Activated T-cell treated with anti-CD3 and anti-CD28 coated beads, Interleukin-2, amount 50 U/mL, for 72 hours (primary cell): ENCODE measurements at places on chromosomes 3 and 15. TPM values are rescaled to one million over a fixed set of nuclear protein-coding genes. Genes with fewer than 3 reads are reported as not detected.
A peak's percentile ranks its signal among the peaks of the same experiment; 100 is the strongest.

The HEMK1 gene
- total RNA-seq: 64.6 TPM

DNA sequence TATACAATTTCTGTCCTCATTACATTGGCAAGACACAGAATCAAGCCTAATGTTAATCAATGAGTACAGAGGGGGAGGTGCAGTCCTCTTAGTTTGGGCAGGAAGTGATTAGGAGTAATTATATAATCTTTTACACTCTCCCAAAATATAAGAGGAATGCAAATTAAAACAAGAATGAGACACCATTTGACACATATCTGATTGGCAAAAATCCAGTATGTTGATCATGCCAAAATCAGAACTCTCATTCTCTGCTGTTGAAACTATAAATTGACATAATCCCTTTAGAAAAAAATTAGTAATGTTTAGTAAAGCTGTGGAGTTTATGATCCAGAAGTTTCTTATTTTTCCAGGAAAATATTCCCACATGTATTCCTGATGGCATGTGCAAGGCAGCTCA lies 373.4 kb downstream of the EPHA6 start:
- no peaks in the 10 kb centered on the region for H3K27me3 ChIP-seq
- peaks cover 2% of the 10 kb centered on the region for H3K36me3 ChIP-seq
- DNase-seq: no peak
- no peak overlapping the region for H3K4me3 ChIP-seq
- H3K4me1 ChIP-seq: no peaks in the 10 kb centered on the region
- no peak overlapping the region for H3K27ac ChIP-seq

The WDR73 gene
- 16.7 TPM for total RNA-seq

DNA sequence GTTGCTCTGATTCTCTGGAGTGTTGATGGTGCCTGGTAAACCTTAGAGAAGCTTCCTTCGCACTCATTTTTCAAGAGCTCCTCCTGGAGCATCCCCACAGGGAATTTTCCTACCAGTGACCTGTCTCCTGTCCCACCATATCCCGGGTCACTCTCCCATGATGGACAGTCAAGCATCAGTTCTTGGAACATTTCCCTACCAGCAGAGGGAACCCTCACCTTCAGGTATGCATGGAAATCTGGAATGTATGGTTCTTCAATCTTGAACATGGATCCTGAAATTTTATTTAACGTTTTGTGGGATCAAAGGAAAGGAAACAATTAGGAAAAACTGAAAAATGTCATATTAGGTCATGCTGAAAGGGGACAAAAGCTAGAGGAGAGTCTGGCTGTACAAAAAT lies 153.8 kb downstream of the SPATA16 start:
- no peaks in the 10 kb centered on the region for H3K36me3 ChIP-seq
- no peak for DNase-seq
- no peaks in the 10 kb centered on the region for H3K27me3 ChIP-seq
- H3K4me3 ChIP-seq: no peak overlapping the region
- no peaks in the 10 kb centered on the region for H3K4me1 ChIP-seq

The SCN5A gene
- 0.05 TPM for total RNA-seq

DNA sequence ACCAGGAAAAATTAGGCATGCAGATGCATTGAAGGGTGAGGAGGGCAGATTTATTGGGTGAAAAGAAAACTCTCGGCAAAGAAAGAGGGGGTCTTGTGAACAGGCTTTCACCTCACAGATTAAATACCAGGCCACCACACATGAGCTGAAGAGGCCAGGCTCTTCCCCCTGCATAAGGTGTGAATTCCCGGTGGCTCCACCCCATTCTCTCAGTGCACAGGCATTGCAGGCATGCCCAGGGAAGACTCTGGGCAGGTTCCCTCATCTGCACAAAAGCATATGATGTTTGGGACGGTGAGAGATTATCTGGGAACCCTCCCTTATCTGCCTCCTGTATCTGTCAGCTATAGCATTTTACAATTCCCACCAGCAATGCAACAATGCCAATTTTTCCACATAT lies 7.2 kb upstream of the SLC35G2 start:
- H3K27ac ChIP-seq: no peak overlapping the region
- peaks cover 3% of the 10 kb centered on the region for H3K27me3 ChIP-seq
- no peak for DNase-seq
- no peaks in the 10 kb centered on the region for H3K36me3 ChIP-seq

DNA sequence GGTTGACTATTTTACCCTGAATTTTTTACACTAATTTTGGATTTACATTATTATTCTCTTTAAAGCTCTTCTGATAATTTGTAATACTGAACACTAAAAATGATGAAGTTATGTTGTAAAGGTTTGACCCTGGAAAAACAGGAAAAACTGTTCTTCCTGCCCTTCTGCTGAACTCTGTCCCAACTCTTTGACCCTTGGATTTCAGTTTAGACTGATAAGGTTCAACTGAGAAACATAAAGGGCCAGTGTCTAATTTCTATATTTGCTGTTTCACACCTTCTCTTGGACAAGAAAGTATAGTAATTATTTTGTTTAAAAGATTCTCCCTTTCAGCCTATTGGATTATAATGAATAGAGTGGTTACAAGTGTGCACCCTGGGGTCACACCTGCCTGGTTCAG lies 12.8 kb upstream of the TMOD3 start:
- H3K4me1 ChIP-seq: no peaks in the 10 kb centered on the region
- no peak overlapping the region for H3K4me3 ChIP-seq
- no peaks in the 10 kb centered on the region for H3K27me3 ChIP-seq
- H3K27ac ChIP-seq: no peak overlapping the region

DNA sequence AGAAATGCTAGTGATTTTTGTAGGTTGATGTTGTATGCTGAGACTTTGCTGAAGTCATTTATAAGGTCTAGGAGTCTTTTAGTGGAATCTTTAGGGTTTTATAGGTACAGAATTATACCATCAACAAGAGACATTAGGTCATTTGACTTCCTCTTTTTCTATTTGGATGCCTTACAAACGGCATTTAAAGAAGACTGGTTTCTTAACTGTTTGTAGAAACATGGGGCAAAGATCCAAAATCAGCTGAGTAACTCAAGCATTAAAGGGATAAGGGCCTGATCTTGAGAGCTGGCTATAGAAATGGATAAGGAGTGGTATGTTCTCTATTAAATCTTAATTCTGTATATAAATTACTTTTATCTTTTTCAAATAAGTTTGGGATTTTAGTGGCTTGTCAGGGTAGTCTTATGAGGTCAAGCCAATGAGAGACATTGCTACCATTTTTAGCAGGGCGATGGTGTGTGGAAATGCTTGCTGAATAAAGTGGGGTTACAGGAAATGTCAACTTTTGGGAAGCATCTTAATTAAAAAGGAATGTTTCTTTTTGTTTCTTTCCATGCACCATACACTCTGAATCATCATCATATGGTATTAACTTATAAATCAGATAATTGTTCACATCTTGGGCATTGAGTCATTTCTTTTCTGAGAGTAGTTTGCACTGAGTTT lies 197.7 kb upstream of the GBE1 start:
- H3K27me3 ChIP-seq: no peaks in the 10 kb centered on the region
- H3K27ac ChIP-seq: no peak overlapping the region
- no peaks in the 10 kb centered on the region for H3K36me3 ChIP-seq
- no peak overlapping the region for H3K4me3 ChIP-seq
- no peak for DNase-seq

GRCh38 chr3:154548341-154548740 lies 118.4 kb upstream of the GPR149 start:
- no peaks in the 10 kb centered on the region for H3K27me3 ChIP-seq
- DNase-seq: no peak
- H3K4me1 ChIP-seq: no peaks in the 10 kb centered on the region
- no peaks in the 10 kb centered on the region for H3K36me3 ChIP-seq
- H3K4me3 ChIP-seq: no peak overlapping the region

GRCh38 chr3:53022647-53023046 lies 23.2 kb downstream of the SFMBT1 start:
- no peaks in the 10 kb centered on the region for H3K36me3 ChIP-seq
- no peak overlapping the region for H3K4me3 ChIP-seq
- peak overlapping the region; percentile 16 for H3K27ac ChIP-seq
- peaks cover 57% of the 10 kb centered on the region for H3K4me1 ChIP-seq
- no peaks in the 10 kb centered on the region for H3K27me3 ChIP-seq

The ANP32A gene
- 204 TPM for total RNA-seq

GRCh38 chr15:76253691-76254473 lies 57.4 kb downstream of the ETFA start:
- H3K4me3 ChIP-seq: no peak overlapping the region
- DNase-seq: no peak
- no peaks in the 10 kb centered on the region for H3K27me3 ChIP-seq
- H3K36me3 ChIP-seq: no peaks in the 10 kb centered on the region

- no peak overlapping the region for H3K27ac ChIP-seq
- H3K4me3 ChIP-seq: no peak overlapping the region
- DNase-seq: no peak
- H3K4me1 ChIP-seq: no peaks in the 10 kb centered on the region
- no peaks in the 10 kb centered on the region for H3K36me3 ChIP-seq
- H3K27me3 ChIP-seq: no peaks in the 10 kb centered on the region
Measured at GRCh38 chr3:4036046-4036445, 236.8 kb downstream of the LRRN1 start.

- no peaks in the 10 kb centered on the region for H3K36me3 ChIP-seq
- H3K27me3 ChIP-seq: no peaks in the 10 kb centered on the region
- H3K4me1 ChIP-seq: no peaks in the 10 kb centered on the region
- DNase-seq: no peak
Measured at GRCh38 chr3:135918600-135918999, 46.9 kb upstream of the PPP2R3A start.

- H3K27me3 ChIP-seq: no peaks in the 10 kb centered on the region
- H3K36me3 ChIP-seq: no peaks in the 10 kb centered on the region
- H3K4me3 ChIP-seq: peak overlapping the region; percentile 22
Measured at GRCh38 chr3:186732169-186732766, 15.1 kb downstream of the KNG1 start.

DNA sequence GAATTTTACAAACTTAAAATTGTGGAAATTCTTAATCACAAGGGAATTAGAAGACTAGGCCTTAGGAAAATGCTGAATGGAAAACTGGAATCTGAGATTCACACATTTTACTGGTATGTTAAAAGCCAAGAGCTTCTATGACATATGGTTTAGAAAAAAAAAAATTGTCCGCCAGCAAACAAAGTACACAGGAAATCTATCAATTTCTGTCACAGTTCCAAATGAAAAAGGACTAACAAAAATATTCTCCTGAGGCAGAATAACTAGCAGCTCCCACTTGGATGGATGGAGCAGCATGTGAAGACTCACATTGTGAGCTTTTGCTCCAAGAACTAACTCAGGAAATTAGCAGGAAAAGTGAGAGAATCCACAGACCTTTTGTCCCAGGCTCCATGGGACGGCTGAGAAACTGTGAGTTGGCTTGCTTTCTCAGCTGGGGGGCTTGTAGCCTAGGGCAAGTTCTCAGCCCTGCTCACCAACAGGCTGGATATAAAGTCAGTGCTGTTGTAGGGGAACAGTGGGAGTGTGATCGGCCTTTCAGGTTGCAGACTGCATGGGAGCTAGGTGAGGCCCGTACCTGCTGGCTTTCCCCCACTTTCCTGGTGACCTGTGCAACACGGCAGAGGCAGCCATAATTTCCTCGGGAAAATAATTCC lies 731.1 kb upstream of the SGO1 start:
- H3K36me3 ChIP-seq: peaks cover 6% of the 10 kb centered on the region
- H3K4me3 ChIP-seq: no peak overlapping the region
- H3K27me3 ChIP-seq: no peaks in the 10 kb centered on the region
- no peak overlapping the region for H3K27ac ChIP-seq

DNA sequence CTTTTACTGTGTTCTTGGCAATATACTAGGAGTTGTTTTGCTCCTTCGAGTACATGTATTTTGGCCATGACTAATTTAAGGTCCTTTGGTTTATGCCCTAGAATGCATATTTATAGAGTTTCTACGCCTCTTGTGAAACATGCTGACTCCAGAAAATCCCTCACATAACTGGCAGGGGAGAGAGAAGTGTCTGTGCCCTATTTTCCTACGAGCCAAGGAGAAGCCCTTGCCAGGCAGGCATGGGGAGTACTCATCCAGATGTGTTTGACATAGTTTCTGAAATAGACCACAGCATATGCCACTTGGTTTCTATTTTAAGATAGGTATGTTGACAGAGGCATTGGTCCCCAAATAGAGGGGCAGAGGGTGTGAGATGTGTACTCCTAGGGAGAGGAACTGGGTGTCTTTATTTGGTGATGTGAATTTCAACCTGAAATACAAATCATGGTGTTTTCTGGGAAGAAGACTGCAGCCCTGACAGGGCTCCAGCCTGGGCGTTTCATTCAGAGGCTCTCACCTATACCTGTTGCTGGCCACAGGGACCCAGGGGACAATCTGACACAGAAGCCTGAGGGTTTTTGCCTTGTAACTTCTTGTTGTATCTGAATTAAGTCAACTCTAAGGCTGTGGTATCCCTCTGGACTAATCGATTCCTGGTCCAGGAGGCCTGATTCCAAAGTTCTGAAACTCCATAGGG lies 267.8 kb upstream of the C2CD4B start:
- no peak overlapping the region for H3K27ac ChIP-seq
- H3K4me1 ChIP-seq: no peaks in the 10 kb centered on the region
- no peaks in the 10 kb centered on the region for H3K36me3 ChIP-seq
- no peak for DNase-seq
- no peak overlapping the region for H3K4me3 ChIP-seq
- no peaks in the 10 kb centered on the region for H3K27me3 ChIP-seq

The TIMP4 gene
- 0.28 TPM for total RNA-seq

- DNase-seq: no peak
- H3K36me3 ChIP-seq: peaks cover 6% of the 10 kb centered on the region
- no peaks in the 10 kb centered on the region for H3K27me3 ChIP-seq
- peak overlapping the region; percentile 8 for H3K27ac ChIP-seq
Measured at GRCh38 chr3:32946973-32947788, 4.3 kb upstream of the CCR4 start.

GRCh38 chr15:63063164-63063756 lies 20.7 kb downstream of the TPM1 start:
- H3K27me3 ChIP-seq: no peaks in the 10 kb centered on the region
- no peak overlapping the region for H3K4me3 ChIP-seq
- H3K4me1 ChIP-seq: no peaks in the 10 kb centered on the region
- DNase-seq: no peak
- peak overlapping the region; percentile 11 for H3K27ac ChIP-seq
- peaks cover 3% of the 10 kb centered on the region for H3K36me3 ChIP-seq

The JMJD7 gene
- total RNA-seq: 15.2 TPM

The SNUPN gene
- total RNA-seq: 26.2 TPM

- H3K36me3 ChIP-seq: no peaks in the 10 kb centered on the region
- no peak overlapping the region for H3K27ac ChIP-seq
- H3K4me1 ChIP-seq: peaks cover 6% of the 10 kb centered on the region
- no peaks in the 10 kb centered on the region for H3K27me3 ChIP-seq
- no peak overlapping the region for H3K4me3 ChIP-seq
- no peak for DNase-seq
Measured at GRCh38 chr3:106826791-106827311, 550.4 kb upstream of the CCDC54 start.

DNA sequence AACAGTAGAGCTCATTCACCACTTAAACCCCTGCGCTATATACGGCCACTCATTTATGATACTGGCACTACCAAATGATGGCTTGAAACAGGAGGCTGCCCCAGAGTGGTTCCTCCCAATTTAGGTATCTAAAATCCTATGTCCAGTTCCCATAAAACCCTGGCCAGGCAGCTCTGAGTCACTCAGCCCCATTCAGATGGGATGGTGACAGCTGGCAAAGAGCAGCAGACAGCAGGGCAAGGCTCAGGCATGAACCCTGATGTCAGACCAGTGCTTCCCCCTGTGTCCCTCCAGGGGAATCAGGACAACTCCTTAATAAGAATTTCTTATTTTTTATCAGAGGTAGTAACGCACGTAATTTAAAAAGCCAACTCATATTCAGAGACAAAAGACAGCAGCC lies 77.2 kb upstream of the RNU6-1 start:
- no peak overlapping the region for H3K4me3 ChIP-seq
- no peak for DNase-seq
- H3K36me3 ChIP-seq: no peaks in the 10 kb centered on the region
